ENCODE measurements at places on chromosomes 16 and 17. TPM values are rescaled to one million over a fixed set of nuclear protein-coding genes. Genes with fewer than 3 reads are reported as not detected.

LDHD gene
- total RNA-seq: 2.8 TPM

ANKRD13B gene
- 21.3 TPM for total RNA-seq

P2RX1 gene
- not detected for total RNA-seq

RHOT2 gene
- total RNA-seq: 18.7 TPM

CTRB1 gene
- not detected for total RNA-seq

CYB561 gene
- total RNA-seq: 26.1 TPM

UBN1 gene
- total RNA-seq: 22.4 TPM

C16orf92 gene
- total RNA-seq: not detected

TOX3 gene
- not detected for total RNA-seq

ITGB4 gene
- 0.59 TPM for total RNA-seq

GRIN2A gene
- total RNA-seq: not detected

TAT gene
- total RNA-seq: not detected
